ENCODE measurements at places on chromosomes 6 and 20.

DNA sequence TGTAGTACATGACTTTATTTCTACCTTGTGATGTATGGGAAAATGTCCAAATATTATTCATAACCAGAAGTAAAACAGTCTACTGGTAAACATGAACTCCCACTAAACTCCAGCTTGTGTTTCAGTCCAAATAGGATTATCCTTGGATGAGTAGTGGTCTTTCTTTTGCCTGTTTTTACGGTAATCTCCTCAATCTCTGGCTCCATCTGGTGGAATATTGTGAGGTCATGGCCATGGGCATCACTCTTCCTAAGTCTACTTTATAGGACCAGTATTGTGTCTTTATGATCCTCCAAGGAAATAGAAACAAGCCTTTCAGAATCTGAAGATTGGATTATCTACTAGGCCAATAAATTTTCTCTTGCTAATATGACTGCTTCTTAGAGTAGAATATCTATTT lies 505.0 kb downstream of the BMP2 start:
- DNase-seq: no peak

DNA sequence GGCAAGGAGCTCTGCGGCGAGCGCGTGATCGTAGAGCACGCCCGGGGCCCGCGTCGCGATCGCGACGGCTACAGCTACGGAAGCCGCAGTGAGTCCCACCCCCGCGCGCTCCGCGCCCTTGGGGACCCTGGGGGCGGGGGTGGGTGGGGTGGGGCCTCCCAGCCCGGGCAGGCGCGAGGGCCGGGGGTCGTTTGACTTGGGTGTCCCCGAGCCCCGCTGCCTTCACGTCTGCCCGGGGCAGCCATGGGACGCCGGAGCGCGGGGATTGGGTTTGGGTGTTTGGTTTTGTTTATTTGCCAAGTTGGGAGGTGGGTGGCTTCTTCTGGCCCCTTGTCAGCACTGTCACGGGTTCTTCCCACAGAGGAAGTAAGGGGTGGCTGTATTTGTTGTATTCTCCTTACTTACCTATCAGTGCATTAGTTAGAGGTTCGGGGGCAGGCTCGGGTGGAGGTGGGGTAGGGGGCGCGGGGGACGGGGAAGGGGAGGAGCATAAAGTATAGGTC lies 777 bp downstream of the SRSF6 start:
- DNase-seq: no peak

DNA sequence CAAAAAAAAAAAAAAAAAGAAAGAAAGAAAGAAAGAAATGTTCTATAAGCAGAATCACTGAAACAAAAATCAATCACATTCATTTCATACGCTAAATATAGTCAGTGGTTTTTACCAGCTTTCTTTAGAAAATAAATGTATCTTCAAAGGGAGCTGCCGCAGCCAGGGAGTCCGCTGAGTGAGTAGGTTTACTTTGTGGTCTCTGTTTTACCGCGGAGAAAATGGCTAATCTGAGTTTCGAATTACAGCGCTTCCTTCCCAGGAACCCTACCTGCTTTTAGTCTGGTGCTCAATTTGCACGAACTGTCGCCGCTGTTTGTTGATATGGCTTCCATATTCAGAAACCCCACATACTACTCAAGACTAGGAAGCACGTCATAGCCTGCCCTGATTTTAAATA lies 102.4 kb downstream of the TFAP2A start:
- DNase-seq: no peak

DNA sequence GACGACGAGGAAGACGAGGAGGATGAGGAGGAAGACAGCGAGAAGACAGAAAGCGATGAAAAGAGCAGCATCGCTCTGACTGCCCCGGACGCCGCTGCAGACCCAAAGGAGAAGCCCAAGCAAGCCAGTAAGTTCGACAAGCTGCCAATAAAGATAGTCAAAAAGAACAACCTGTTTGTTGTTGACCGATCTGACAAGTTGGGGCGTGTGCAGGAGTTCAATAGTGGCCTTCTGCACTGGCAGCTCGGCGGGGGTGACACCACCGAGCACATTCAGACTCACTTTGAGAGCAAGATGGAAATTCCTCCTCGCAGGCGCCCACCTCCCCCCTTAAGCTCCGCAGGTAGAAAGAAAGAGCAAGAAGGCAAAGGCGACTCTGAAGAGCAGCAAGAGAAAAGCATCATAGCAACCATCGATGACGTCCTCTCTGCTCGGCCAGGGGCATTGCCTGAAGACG lies 116.9 kb downstream of the TMEM242 start:
- no peak for DNase-seq

- no peak for DNase-seq
These were observed 53.1 kb downstream of the DSTN start for GRCh38 chr20:17622851-17623508.

- DNase-seq: no peak
These were observed 37.6 kb downstream of the LAMP5 start for GRCh38 chr20:9551808-9552550.

DNA sequence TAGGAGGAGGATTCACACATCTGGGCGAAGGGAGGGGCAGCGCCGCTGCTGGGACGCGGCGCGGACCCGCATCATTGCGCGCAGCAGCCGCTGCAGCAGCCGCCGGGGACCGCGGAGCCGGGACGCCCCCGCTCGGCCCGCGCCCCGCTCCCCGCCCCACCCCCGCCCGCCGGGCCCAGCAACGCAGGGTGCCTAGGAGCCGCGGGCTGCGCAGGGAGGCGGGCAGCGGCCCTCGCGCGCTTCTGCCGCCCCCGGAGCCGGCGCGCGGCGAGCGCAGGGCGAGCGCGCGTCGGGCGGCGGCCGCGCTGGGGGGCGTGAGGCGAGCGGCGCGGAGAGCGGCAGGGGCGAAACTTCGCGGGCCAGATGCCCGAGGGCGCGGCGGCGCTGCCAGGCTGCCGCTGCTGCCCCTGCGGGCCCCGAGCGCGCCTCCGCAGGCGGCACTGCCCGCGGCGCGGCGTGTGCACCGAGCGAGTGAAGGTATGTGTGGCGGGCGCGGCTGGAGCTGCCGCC lies at the start of gene NKAIN2:
Gene NKAIN2, plus strand, starts transcription at position 362 of the 510 bp plus-strand sequence.
- no peak for DNase-seq

- DNase-seq: peak; percentile 8
These were observed 40.8 kb upstream of the EPB41L1 start for GRCh38 chr20:36113566-36114250.

- no peak for DNase-seq
These were observed 6.3 kb upstream of the FOXF2 start for GRCh38 chr6:1382883-1383728.

DNA sequence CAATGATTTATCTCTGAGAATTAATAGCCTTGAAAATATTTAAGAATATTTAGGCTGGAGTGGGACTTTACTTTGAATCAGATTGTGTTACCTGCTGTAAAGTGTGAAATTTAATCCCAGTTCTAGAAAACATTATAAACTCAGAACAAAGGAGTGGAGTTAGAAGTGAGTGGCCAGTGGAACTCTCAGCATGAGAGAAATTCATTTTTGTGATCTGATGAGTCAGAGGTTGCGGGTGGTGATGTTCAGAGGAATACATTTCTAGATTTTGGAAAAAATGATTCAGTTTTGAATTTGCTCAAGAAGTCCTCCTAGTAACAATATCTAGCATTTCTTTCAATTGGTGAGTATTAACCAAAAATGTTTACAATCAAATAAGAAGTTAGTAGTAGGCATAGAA lies 167.5 kb downstream of the ZFAND3 start:
- no peak for DNase-seq

GRCh38 chr6:1322696-1323219 lies 10.9 kb downstream of the FOXQ1 start:
- DNase-seq: no peak

- DNase-seq: no peak
These were observed 237.5 kb downstream of the ATXN1 start for GRCh38 chr6:16523606-16524379.

DNA sequence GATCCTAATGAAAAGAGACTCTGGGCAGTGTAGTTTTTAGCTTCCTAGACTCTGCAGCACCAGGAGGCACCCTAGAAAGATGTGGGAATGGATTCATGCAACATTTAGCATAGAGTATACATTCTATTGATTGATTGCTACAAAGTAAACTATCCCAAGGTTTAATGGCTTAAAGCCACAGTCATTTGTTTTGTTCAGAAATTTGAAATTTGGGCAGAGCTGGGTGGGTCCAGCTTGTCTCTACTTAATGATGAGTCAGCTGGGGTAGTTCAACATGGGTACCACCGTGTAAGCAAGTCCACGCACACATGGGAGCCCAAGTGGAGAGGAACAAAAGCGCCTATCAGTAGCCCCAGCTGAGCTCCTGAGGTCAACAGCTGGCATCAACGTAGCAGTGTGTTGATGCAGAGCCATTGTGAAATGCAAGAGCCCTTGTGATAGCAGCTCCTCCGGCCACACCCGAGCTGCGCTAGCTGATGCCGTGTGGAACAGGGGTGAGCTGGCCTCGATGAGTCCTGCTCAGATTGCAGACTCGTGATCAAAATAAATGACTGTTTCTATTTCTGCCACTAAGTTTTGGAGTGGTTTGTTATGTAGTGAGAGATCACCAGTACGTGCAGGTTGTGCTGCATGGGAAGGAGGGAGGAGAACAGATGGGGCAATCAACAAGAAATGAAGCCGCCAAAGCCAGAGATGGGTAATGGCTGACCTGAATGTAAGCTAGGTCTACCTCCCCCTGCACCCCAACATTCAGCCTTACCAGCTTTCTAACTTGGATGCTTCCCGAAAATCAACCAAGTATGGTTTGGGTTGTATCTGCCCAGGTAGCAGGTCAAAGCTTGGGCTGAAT lies 45.7 kb upstream of the TRAF3IP2 start:
- DNase-seq: no peak

DNA sequence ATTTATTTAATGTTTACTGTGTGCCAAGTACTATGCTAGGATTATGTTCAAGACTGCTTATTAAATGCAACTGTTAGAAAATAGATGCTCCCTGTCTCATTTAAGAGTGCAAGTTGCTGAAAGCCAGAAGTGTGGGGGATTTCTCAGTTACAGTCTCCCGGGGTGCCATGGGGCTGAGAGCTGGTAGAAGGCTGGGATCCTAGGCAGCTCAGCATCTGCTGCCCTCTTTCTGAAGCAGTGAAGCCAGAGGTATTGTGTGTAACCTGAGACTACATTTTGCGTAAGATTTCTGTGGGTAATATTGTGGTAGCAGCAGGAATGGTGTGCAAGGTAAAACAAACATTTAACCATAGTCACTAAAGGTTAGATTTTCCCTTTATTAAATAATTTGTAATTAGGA lies 120.6 kb downstream of the AKAP7 start:
- DNase-seq: no peak

GRCh38 chr6:15392182-15392581 lies 146.3 kb downstream of the JARID2 start:
- DNase-seq: no peak

DNA sequence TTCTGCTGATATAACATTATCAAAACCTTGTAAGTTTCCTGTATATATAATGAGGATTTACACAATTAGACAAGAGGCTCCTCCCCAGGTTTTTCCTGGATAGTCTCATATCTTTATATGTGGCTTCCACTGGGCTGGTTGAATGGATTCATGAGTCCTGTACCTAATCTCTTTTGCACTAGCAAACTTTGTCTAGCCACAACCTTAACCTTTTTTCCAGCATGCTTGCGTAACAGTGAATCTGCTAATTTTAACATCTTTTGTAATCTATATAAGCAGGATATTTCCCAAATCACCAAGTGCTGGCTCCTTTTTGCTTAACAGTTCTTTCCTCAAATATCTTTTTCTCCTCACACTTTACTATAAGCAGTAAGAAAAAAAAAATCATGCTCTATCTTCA lies 153.6 kb downstream of the COL21A1 start:
- DNase-seq: no peak

- no peak for DNase-seq
These were observed 42.7 kb upstream of the HINT3 start for GRCh38 chr6:125913864-125914351.

DNA sequence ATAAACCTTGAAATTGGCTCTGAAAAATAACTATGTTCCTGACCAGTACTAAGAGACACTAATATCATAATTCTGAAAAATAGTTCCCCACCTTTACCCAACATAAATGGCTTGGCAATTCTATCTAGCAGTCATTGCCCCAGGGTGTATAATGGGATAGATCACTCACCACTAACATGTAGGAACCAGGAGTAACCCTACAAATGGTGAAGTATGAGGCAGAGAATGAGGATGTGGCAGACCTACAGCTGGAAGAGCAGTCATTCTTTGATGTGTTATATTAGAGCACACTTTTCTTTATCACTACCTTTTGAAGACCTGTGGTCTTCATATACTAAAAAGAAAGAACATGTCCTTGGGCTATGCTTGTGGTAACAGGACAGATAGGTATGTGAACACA lies 136.5 kb upstream of the SYNDIG1 start:
- DNase-seq: no peak

DNA sequence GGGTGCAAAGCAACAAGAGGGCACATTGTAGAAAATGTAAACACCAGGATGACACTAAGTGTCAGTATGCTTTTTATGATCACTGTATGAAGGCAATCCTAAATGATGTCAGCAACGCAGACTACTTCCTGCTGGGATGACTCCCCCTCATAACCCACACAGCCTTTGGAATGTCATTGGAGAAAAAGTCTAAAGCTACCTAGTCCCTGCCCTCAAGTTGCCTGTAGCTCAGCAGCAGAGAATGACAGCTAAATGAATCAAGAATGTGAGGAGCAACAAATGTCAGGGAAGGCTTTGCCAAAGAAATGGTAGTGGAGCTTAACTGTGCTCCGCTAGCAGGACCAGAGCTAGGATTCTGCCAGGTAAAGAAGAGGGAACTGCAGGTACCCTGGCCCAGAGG lies 555.6 kb downstream of the CD83 start:
- DNase-seq: no peak

GRCh38 chr6:167549213-167549612 lies 224.3 kb downstream of the TTLL2 start:
- no peak for DNase-seq

DNA sequence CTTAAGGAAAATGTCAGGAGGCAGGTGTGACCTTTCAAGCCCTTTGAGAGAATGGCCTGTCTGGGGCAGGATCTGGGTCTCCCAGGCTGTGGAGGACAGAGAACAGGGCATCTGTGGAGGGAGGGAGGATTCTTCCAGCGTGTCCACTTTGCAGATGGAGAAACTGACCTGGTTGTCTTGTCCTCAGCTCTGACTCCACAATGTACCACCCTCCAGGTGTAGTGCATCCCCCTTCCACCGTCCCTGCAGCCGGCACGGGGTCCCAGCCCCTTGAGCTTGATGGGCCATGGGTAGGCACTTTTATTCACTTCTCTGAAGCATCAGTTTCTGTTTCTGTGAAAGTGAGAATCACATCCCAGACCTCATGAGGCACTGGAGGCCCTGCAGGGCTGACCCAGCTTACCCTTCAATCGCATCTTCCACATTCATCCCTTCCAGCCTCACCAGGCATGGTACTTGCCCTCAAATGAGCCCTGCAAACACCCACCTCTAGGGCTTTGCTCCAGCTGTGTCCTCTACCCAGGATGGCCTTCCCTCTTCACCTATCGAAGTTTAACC lies 4.6 kb upstream of the TGM2 start:
- no peak for DNase-seq

Data from CD4-positive, CD25-positive, alpha-beta regulatory T cell (primary cell).